Epithelial cell of esophagus (primary cell): ENCODE measurements at places on chromosomes 2 and 18.

- DNase-seq, result no peak
Observed at GRCh38 chr2:240598311-240598911, 11.9 kb downstream of the CAPN10 start.

- DNase-seq, result no peak
Observed at GRCh38 chr2:151766437-151767153, 32.3 kb upstream of the NEB start.

DNA sequence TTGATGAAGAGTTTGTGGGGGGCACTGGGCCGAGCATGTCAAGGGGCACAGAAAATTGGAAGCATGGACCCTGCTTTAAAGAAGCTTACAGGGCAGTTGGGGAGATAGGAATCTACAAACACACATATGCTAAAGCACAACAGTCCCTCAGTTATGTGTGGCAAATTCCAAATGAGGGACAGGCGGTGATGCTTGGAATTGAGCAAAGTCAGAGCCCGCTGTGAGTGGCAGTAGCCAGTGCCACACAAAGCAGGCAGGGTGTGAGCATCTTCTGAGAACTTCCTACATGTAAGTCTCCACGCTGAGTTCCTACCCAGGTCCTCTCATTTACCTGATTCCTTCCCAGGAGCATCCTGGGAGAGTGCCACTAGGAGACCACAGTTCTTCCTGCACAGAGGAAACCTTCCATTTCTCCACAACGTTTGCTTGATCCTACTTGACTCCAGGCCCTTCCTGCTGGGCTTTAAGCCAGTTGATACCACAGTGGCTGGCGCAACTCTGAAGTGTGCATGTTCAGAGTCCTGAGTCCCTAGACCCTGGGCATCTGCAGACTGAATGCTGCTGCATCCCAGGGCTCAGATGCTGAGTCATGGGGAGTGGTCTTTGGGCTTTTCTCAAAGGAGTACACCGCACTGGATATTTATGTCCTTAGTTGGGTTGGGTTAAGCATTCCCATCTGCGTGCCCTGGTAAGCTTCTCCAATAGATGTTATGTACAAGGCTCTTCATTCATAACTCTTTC, 287.3 kb upstream of the REV1 start:
- no peak for DNase-seq

- no peak for DNase-seq
Observed at GRCh38 chr2:100928235-100928634, 73.9 kb upstream of the RPL31 start.

GRCh38 chr2:200383380-200384110, 77.1 kb downstream of the SPATS2L start:
- peak; percentile 48 for DNase-seq

DNA sequence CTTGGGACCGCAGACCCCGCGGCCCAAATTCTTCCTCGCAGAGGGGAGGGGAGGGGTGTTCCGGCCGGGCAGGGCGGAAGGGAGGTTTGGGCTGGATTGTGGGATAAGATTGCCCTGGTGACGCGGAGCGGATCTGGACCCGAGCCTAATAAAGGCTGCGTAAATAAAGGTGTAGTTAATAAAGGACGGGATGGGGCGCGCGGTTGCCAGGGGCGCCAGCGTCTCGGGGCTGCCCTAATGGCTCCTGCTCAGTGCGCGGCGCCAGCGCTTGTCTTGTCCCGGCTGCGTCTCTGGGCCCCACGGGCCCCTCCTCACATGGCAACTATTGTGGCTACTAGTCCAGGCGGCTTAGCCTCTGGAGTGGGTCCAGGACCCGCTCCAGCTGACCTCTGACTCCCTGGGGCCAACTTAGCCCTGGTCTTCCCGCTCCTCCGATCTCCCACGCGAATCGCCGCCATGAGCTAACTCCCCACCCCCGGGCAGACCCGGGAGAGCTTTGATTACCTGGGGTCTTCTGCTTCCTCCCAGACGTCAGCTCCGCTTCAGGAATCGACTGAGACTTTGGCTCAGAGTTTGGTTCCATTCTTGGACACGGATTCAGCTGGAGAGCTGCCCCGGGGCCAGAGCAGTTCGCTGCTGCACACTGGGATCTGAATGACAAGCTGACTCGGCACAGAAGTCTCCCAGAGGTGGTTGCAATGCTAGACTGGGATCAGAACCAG, 36.5 kb downstream of the SLC25A52 start:
- peak; percentile 24 for DNase-seq

GRCh38 chr2:78861546-78861945, 164.0 kb upstream of the REG3G start:
- DNase-seq, result no peak

- peak; percentile 32 for DNase-seq
Observed at GRCh38 chr2:145184741-145185651, 665.1 kb upstream of the ZEB2 start.

GRCh38 chr2:232587512-232587911, 37.0 kb downstream of the EIF4E2 start:
- no peak for DNase-seq

DNA sequence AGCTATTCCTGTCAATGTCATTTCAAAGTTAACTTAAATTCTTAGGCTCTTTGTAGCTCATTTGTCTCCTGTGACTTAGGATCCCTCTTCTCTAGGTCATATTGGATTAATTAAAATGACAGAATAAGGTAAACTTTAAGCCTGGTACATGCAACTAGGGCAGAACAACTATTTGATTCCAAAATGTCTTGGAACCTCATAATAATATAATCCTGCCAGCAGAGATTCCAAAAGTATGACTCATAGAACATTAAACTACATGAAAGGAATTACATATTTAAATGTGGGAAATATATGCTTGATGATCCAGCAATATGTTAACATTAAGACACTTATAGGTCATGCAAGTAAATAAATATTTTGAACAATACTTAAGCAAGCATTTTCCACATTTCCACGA, 63.3 kb downstream of the COL3A1 start:
- DNase-seq, result peak; percentile 39

DNA sequence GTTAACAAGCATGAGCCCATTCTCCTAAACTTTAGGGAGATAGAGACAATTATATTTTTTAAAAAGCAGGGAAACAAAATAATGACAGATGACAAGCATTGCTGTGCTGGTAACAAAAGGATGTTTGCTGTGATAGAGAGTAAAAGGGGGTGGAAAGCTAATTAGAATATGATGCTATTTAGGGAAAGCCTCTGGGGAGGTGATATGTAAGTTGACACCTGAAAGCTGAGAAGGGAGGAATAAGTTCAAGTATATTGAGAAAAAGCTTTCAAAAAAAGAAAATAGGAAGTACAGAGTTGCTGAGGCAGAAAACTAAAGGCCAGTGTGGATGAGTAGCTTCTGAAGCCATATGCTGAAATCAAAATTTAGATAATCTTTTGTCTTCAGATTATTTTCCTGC, 565.2 kb upstream of the NRXN1 start:
- DNase-seq, result no peak

DNA sequence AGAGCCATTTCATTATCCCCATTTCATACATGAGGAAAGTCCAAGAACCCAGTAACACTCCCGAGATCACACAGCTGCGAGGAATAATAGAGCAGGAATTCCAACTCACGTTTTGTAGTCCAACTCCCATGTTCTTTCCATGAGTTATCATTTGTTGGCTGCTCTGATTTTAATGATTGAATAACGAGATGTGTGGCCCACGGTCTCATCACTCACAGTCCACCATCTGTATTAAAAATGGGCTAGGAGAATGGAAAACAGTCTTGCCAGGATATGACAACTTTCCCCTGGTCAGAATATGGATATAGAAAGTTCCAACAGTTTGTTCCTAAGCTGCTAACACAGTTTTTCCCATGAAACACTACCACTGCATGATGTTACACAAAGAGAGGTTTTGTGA, 147.5 kb downstream of the METTL4 start:
- no peak for DNase-seq
